ENCODE measurements at places on chromosomes 1 and 21.

DNA sequence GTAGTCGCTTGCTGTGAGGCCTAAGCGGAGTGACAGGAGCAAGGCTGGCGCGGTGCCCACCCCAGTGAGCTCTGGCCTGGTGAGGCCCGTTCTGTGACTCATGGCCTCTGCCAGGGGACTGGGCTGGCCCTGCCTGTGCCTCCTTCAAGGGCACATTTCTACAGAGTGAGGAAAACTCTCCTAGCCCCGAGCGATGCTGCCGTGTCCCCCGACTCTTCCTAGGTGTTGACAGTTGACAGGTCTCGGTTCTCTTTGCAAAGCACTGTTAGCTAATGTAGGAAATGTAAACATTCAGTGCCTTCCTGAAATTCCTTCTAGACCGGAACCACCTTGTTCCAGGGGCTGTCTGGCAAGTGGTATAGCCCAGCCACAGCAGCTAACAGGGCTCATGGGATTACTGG, 43.9 kb downstream of the ABCG1 start:
- DNase-seq = no peak

DNA sequence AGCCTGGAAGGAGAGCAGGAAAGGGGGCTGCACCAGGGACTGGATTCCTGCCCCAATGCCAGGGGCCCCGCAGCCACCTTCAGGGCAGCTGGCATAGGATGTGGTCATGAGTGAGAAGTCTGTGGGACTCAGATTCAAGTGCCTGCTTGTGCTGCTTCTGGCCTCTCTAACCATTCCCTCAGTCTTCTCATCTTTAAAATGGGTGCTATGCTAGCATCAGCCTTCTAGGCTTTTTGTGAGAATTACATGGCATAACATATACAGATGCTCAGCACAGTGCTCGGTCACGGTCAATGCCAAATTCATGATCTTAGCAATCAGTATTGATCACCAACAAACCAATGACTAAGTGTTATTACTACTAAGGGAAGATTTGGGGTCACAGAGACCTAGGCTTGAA, 23.5 kb downstream of the TRIM62 start:
- no peak for DNase-seq

DNA sequence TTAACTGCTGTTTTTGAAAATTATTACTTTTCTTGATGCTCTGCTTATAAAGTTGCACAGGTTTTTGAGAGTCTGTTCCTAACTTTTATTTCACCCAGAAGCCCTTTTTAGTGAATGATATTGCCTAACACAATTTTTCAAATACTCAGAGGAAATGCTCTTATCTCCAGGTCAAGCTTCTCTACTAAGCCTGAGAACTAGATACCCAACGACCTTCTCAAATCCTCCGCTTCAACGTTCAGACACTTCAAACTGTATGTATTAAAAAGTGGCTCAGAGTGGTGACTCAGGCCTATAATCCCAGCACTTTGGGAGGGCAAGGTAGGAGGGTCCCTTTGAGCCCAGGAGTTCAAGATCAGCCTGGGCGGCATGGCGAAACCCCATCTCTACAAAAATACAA, 88.5 kb downstream of the ASH1L start:
- DNase-seq = no peak

GRCh38 chr1:181818459-181818858, 243.1 kb downstream of the ZNF648 start:
- no peak for DNase-seq

GRCh38 chr1:68994096-68994495, 497.2 kb upstream of the DEPDC1 start:
- no peak for DNase-seq

- no peak for DNase-seq
Measured at GRCh38 chr21:18893406-18893805, 489.8 kb upstream of the TMPRSS15 start.

DNA sequence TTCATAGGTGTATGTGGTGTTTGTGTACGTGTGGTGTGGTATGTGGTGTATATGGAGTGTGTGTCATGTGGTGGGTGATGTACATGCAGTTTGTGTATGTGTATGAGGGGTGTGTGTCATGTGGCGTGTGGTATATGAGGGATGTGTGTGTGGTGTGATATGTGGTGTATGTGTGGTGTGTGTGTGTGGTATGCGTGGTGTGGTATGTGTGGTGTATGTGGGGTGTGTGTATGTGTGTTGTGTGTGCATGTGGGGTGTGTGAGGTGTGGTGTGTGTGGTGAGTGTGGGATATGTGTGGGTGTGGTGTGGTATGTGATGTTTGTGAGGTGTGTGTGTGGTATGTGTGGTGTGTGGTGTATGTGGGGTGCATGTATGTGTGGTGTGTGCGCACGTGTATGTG, 272.4 kb downstream of the PCP4 start:
- DNase-seq = no peak
